Caudate nucleus (tissue), 63 donors: ENCODE measurements at places on chromosomes 7 and 10.

DNA sequence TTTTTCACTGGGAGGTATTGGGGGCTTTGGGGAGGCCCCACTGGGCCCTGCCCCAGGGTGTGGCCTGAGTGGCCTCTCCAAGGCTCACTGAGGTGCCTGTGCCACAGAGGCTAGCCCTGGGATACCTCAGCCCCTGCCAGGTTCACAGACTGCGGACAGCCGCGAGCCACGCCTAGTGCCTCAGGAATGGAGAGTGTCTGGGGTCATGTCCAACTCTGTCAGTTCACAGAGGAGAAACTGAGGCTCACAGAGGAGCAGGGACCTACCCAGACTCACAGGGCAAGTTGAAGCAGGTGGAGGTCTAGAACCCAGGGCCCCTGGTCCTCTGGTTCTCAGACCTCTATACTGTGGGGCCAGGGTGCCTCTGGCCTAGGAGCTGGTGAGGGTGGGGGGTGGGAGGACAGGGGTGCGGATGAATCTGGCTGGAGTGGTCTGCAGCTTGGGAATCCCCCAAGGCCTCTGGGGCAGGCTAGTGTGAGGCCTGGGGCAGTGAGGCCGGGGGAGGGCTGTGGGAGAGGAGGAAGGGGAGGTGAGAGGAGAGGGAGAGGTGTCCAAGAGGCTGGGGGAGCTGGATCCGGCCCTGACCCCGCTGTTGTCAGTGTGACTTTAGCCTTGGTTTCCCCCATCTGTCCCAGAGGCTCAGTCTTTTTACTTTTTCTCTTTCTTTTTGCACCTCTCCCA is 20.0 kb downstream of the NEURL1 start:
- no peak for DNase-seq

GRCh38 chr10:49747303-49747646 is 14.8 kb downstream of the OGDHL start:
- no peak for DNase-seq

- no peak for DNase-seq
These were observed 389.6 kb downstream of the GALNT17 start for GRCh38 chr7:71521506-71521905.

DNA sequence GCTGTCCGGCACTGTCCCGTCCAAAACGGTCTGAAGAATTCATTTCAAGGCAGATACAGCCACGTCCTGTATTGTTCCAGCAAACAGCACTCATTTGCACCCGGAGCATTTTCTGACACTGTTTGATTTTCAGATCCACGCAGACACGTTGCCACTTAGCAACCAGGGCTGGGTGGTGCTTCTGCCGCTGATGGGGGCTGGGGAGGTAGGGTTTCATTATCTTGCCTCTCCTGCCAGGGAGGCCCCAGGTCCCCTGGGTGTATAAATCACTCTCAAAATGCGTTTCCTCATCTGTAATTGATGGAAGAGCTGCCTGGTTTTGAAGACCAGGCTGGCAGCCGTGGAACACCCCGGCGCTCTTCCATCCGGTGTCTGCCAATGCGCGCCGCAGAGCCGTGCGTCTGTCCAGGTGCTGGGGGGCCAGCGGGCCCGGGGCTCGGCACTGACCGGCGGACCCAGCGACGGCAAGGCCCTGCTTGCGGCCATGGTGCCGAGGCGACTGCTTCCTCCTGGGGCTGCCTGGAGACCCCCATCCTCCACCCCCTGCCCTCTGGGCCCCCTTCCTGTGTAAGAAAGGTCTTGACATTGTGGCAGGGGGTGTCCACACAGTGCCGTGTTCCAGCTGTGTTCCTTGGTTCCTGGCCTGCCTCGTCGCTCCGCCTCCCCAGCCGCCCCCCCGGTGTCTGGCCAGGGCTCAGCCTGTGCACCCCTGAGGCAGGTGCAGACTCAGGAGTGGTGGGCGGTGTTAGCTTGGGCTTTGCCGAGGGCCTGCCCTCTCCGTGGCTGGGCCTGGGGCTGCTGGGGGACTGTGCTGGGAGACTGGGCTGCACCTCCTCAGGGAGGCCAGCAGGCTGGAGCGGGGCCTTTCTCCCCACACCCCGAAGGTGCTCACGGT is 16.6 kb downstream of the ADGRA1 start:
- no peak for DNase-seq

DNA sequence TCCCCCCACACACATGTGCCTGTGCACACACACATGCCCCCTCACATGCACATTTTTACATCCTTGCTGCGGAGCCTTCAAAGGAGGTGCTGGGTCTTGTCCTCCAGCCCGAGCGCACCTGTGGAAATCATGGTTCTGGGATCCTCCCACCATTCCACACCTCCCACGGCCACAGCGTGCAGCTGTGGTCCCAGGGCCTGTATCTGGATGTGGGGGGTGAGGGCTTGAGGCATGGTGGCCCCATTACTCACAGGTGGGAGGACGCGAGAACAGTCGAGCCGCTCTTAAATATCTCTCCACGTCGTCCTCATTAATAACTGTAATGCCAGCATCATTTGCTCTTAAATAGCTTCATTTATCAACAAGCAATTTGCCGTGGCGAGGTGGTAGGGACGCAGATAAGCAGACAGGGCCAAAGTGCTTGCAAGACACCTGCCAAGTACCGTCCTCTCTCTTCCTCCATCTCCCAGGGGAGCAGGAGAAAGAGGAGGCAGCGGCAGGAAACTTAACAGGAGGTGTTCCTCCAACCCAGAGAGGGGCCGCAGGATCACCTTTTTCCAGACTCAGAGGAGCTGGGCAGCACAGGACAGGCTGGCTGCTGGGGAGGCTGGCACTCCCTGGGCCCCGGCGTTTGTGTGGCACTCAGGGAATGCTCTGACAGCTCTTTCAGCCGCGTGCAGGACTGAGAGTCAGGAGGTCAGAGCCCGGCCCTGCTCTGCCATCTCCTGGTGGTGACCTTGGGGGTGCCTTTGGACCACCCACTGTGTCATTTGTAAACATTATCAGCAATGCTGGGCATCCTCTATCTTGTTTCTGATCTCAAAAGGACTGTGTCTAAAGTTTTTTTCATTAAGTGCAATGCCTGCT is 87.4 kb downstream of the CDH23 start:
- DNase-seq: no peak

DNA sequence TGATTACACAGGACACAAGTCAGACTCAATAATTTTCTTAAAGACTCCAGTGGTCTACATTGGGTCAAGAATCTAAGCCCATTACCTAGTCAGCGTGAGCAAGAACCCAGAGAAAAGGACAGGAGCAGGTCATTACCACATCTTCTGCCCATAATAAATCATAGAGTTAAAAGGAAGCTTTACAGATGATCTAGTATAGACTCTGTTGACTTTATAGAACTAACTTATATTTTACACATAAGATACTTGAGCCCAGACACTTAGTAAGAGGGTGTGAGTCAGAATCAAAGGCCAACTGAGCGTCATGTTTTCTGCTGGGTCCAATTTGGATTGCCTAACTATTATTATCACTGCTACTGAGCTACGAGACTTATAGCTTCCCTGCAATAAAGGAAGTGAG is 206.1 kb upstream of the NPSR1 start:
- DNase-seq: no peak

GRCh38 chr10:34427911-34428216 is 387.2 kb downstream of the PARD3 start:
- no peak for DNase-seq

GRCh38 chr7:42395607-42396006 is 158.6 kb upstream of the GLI3 start:
- DNase-seq: no peak

DNA sequence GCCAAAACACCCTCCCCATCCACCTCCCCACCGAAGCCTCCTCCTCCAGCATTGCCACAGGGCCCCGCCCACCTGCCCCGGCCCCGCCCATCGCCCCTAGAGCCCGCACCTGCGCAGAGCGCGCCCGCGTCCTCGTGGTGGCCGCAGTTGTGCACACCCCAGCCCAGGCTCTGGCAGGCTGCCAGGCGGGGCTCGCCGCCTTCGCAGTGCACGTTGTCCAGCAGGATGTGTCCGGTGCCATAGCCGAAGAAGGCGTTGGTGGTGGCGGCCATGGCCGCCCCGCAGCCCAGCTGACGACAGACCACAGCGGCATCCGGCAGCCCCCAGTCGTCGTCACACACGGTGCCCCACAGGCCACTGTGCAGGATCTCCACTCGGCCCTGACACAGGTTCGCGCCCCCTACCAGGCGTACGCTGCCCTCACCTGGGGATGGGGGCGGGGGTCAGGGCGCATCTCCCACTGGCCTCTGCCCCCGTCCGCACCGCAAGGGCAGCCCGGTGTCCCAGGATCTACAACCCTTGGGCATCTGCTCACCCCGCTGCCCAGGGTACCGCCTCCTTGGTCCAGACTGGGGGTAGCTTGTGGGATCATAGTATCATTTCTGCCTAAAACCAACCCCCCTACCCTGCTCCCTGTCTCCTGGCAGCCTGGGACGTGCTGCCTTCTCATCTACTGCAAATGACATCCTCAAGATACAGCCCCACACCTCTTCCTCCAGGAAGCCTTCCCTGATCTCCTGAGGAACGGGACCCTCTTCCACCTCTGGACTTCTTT is 11.9 kb downstream of the SSC4D start:
- DNase-seq: peak; percentile 31

- DNase-seq: no peak
These were observed 4.0 kb upstream of the TMEM270 start for GRCh38 chr7:73856941-73857340.

GRCh38 chr10:75377869-75378268 is 23.7 kb downstream of the ZNF503 start:
- no peak for DNase-seq

GRCh38 chr7:121328508-121329190 is at the start of gene WNT16:
Gene WNT16, plus strand, starts transcription at chr7:121329000. Its CDS starts 293 bp downstream, at chr7:121329293.
- DNase-seq: no peak

DNA sequence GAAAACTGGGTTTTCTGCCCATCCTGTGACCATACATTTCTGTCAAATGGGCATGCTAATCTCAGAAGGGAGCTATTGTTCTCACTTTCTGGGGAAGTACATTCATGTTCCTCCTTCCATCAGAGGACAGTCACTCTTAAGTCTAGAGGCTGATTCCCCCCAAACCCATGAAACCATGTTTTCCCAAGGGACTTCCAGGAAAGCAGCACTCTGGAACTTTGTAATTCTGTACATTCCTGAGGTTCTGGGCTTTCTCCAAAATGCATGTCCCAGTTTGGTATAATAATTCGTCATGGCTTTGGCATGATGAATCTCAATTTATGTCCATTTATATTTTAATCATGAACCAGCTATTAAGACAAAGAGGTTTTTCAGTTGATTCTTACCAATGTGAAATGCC is 688.1 kb downstream of the LRMDA start:
- DNase-seq: no peak

- no peak for DNase-seq
These were observed 56.8 kb downstream of the CACNB2 start for GRCh38 chr10:18196806-18197550.

DNA sequence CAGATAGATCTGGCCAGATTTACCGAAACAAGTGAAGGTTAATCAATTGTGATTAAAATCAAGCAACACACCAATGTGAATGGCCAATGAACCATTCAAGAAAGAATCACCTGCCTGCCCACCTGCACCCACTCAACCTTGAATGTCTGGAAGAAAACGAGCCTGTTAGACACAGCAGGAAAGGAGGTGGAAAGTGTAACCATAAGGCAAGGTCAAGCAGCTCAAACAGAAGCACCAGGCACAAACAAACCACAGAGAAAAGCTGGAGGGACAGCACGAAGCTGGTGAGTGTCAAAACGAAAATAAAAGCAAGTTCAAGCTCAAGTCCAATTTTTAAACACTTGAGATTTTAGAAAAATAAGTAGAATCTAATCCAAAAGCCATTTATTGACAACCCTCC is 64.9 kb downstream of the STEAP1B start:
- no peak for DNase-seq

GRCh38 chr10:73959484-73960243 is 38.3 kb upstream of the VCL start:
- no peak for DNase-seq

GRCh38 chr7:31373337-31374289 is 33.1 kb upstream of the NEUROD6 start:
- DNase-seq: no peak

GRCh38 chr10:124428207-124428777 is 9.6 kb upstream of the OAT start:
- DNase-seq: no peak

DNA sequence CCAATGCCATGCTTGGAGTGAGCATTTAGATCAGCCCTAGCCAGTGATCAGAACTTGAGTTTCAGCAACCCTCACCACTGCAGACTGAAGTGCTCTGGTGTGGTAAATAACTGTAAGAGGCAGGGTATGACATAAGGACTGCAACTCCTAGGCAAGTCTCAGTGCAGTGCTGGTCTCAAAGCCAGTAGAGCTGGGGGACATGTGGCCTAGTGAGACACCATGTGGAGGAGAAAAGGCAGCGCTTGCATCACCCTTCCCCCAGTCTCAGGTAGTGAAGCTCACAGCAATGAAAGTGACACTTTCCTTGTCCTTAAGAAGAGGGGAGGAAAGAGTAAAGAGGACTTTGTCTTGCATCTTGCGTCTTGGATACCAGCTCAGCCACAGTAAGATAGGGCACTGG is 386.8 kb upstream of the POT1 start:
- DNase-seq: no peak

DNA sequence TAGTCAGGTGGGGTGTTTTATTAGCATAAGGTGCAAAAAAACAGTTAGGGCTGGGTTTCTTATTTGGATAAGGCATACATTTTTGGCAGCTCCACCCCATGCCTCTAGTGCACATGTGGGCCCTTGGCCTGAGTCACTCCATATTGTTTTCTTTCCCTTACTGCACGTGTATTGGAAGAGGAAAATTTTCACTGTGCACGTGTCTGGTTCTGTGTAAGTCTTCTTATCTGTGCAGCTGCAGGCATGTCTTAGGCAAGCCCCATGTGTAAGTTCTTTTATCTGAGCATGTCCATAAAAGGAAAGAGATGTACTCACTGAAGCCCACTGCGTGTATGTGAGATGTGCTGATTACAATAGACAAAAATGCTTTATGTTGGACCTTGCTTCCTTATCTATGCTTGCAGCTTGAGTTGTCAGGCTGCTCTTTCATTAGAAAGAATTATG is 540.3 kb upstream of the IGFBP3 start:
- DNase-seq: no peak

GRCh38 chr7:85095806-85096205 is 91.0 kb downstream of the SEMA3D start:
- no peak for DNase-seq

GRCh38 chr7:94298943-94299342 is 95.8 kb upstream of the COL1A2 start:
- DNase-seq: no peak

DNA sequence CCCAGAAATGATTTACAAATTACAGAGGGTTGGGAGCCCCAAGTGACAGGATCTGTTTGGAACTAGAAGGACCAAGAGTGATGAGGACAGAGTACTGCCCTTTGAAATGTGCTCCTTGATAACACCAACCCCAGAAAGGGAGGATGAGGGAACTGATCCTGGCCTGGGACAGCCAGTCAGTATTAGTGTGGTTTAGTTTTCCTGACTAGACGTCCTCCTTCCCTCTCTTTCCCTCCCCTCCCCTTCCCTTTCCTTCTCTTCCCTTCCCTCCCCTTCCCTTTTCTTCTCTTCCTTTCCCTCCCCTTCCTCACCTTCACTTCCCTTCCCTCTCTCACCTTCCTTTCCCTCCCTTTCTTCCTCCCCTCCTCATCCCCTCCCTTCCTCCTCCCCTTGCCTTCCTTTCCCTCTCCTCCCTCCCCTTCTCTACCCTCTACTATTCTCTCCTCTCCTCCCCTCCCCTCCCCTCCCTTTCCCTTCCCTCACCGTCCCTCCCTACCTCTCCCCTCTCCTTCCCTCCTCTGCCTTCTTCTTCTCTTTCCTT is 31.0 kb upstream of the BICC1 start:
- no peak for DNase-seq
